ENCODE measurements at places on chromosomes 7 and 10.

GRCh38 chr10:80503584-80504157 lies 34.0 kb upstream of the SH2D4B start:
- DNase-seq: no peak

DNA sequence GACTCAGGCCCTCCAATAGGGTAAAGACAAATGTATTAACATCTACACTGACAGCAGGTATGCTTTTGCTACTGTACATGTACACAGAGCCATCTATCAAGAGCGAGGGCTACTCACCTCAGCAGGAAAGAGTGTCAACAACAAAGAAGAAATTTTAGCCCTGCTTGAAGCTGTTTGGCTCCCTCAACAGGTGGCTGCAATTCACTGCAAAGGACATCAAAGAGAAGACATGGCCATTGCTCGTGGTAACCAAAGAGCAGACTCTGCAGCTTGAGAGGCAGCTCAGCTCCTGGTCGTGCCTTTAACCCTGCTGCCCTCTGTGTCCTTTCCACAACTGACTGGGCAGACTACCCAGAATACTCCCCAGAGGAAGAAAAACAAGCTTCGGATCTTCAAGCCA lies 5.1 kb downstream of the AKR1B15 start:
- no peak for DNase-seq

GRCh38 chr10:130038611-130039109 lies 72.0 kb downstream of the C10orf143 start:
- no peak for DNase-seq

DNA sequence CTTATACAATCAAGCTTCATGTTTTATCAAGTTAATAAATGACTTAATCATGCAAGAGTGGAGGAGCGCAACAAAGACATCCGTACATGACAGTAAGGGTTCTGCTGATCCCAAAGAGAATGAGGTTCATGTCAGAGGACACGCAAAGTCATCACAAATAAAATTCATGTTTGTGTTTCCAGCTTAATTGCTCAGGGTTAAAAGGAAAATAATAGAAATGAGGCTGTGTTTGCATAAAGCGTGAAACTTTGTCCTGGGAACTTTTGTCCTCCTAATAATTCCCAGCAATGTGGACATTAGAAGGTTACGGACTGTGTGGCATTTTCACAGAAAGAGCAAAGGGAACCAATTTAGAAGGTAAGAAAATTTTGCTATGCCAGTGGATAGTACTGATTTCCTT lies 237.3 kb downstream of the INHBA start:
- no peak for DNase-seq

DNA sequence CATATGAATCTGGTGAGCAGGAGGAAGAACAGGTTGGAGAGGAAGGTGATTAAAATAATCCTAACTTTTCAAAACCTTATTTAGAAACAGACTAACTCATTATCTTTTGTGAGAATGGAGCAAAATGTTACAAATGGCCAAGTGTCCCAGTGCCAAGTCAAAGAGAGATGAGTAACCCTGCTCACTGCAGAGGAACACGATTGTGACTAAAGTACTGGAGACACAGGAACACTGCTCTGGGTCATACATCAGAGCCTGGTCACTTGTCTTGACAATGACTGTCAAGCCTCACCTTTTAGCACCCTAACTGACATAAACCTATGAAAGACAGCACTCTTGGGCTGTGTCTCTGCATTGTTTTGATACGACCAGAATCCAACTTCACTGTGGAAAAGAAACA lies 108.8 kb downstream of the SGMS1 start:
- DNase-seq: no peak

GRCh38 chr10:60742512-60742911 lies 35.8 kb upstream of the CDK1 start:
- DNase-seq: no peak

- no peak for DNase-seq
These were observed 13.2 kb downstream of the HYCC1 start for GRCh38 chr7:23000597-23001360.

DNA sequence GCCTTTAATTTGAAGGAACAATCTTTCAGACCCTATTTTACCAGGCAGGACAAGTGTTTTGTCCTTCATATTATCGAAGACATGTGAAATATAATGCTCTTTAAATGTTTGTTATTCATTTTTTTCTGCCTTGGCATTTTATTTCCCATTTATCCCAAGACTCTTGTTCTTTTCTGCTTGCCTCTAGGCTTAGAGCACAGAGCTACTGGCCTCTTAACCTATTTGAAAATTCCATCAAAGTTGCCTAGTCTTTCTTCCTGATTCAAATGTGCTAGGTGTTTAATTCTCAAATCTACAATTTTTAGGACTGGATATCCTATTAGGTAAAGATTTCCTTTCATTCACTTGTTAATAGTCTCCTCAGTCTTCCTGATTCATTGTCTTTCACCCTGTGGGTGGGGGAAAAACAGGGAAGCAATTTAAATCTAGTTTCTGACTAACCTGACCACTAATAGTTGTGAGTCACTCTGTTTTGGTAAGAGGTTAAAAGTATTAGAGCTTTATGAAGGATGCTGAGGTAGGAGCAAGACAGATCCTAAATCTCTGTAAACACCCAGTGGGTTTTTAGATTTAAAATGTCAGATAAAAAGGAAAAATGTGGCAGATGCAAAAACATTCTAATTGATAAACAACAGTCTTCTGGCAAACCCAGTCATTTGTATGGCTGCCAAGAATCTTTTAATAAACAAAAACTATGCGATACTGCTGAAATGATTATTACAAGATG lies 1.5 kb downstream of the LIPK start:
- peak; percentile 25 for DNase-seq

DNA sequence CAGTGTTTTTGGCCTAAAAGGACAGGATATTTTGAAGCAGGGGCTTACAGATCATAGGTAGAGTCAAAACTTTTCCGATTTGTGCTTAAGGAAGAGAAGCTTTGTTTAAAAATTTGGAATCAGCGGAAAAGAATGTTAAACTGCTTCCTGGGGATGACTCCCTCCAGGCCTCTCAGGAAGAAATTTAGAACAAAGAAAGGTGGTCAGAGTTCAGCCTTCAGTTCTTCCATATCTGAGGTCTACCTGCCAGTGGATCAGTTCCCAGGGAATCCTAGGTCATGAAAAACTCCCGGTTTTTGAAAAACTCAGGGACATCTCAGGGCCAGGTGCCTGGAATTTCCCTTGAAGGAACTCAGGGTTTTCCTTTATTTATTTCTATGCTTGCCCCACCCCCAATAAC lies 100.3 kb downstream of the MCU start:
- DNase-seq: no peak

DNA sequence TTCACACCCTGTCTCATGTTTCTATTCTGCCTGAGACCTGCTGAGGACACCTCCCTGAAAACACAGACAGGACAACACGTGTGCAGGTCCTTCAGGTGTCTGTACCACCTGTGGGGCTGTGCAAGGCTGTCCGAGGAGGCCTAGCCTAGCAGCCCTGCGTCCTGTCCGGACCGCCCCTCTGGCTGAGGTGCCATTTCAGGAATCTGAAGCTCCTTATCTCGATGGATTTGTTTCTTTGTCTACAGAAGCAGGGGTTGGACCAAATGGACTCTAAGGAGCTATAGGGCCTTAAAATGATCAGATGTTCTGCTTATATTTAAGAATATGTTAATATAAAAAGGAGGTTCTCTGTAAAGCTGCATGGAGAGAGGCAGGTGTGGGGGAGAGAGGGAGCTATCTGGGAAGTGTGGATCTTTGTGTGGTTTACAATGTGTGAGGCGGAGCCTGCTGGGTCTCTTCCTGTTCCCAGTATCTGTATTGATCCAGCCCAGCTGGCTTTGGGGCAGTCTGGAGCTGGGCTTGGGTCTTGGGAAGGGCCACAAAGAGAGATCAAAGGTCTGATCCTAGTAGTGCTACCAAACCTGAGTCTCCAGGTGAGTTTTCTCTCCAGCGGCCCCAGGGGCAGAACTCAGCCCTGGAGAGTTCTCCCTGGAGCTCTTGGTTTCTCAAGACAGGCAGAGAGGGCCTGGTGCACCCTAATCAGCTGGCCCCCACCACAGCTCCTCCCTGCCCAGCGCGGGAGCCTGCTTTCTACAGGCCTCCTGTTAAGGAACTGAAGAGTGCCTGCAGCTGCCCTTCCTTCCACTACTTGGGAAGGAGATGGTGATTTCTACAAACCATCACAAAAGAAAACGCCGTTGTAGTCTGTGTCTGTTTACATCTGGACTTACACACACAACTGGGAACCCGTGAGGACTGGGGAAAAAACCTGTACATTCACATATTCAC lies 3.4 kb upstream of the MNX1 start:
- no peak for DNase-seq

DNA sequence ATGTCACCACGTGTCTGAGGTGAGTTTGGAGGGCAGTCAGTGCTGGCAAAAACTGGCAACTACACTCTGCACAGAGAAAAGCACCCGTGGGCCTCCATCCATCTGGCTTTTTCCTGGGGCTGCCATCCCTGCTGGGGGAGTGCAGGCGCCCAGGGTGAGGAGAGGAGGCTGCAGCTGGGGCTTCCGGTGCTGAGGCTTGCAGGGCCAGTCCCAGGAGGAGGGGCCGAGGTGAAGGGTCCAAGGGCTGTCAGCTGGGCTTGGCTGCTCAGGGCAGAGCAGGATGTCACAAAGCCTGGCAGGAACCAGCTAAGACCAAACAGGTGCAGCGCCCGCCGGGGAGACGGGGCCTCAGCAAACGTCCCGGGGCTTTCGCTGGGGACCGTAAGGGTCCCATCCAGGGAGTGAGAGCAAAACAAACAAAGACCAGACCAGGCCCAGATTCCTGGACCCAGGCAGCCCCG lies 77.2 kb downstream of the CFAP46 start:
- no peak for DNase-seq

DNA sequence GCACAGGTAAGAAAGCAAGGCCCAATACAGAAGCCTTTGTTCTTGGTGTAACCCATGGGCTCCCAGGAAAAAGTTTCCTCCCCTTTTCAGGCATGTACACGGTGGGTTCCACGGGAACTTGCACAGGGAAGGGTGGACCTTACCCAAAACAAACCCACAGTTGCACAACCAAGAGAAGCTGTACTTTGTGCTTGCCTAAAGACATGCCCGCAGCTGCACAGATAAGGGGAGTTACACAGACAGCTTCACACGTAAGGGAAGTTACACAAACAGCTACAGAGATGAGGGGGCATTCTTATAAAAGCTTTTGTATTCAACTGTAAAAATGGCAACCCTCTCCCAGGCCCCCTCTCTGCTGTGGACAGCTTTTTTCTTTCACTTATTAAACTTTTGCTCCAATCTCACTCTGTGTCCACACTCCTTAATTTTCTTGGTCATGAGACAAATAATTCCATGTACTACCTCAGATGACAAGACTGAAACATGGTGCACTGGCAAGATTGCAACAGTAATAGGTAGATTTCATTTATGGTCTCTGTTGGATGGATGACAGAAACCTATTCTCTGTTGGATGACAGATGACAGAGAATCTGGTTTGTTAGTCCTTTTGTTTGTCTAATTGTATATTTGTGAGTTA lies 72.9 kb downstream of the ATE1 start:
- DNase-seq: no peak

- peak; percentile 29 for DNase-seq
These were observed 120.4 kb downstream of the ARHGAP21 start for GRCh38 chr10:24603333-24603732.

- DNase-seq: no peak
These were observed 151.3 kb upstream of the RSU1 start for GRCh38 chr10:16968416-16969041.

GRCh38 chr10:85446827-85447226 lies 919.8 kb downstream of the GRID1 start:
- DNase-seq: no peak

- no peak for DNase-seq
These were observed 124.8 kb downstream of the CD36 start for GRCh38 chr7:80763289-80763688.

Measured in T-helper 2 cell treated with Interferon-gamma antibody and Interleukin-4, amounts not matched to agents 5 μg/mL and 100 μg/mL, for 36 hours (primary cell).